ENCODE measurements at places on chromosomes 7 and 10.

- DNase-seq, result peak; percentile 95
These were observed 32.4 kb downstream of the WBP1L start for GRCh38 chr10:102775935-102776669.

GRCh38 chr7:111741811-111742240, 179.5 kb upstream of the IMMP2L start:
- peak; percentile 82 for DNase-seq

DNA sequence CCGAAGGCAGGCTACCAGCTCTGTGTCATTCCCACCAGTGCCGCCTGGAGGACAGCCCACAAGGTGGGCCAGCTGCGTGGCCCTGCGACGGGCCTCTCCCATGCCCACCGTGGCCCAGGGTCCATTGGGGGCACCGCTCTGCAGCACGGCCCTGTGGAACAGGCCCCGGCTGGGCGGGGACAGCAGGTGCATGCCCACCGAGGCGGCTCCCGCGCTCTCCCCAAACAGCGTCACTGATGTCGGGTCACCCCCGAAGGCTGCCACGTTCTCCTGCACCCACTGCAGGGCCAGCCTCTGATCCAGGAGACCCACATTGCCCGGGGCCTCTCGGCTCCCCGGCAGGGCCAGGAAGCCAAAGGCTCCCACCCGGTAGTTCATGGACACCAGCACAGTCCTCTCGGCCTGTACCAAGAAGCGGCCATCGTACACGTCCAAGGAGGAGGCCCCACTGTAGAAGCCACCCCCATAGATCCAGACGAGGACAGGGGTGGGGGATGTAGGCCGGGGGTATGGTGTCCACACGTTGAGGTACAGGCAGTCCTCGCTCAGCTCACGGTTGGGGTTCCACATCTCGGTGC, 2.3 kb downstream of the ACHE start:
- DNase-seq, result no peak

GRCh38 chr7:1503390-1503789, 799 bp downstream of the INTS1 start:
- no peak for DNase-seq

- no peak for DNase-seq
These were observed 101.5 kb upstream of the GPR26 start for GRCh38 chr10:123564631-123565030.

- DNase-seq, result no peak
These were observed 77.2 kb downstream of the FAM204A start for GRCh38 chr10:118264838-118265470.

DNA sequence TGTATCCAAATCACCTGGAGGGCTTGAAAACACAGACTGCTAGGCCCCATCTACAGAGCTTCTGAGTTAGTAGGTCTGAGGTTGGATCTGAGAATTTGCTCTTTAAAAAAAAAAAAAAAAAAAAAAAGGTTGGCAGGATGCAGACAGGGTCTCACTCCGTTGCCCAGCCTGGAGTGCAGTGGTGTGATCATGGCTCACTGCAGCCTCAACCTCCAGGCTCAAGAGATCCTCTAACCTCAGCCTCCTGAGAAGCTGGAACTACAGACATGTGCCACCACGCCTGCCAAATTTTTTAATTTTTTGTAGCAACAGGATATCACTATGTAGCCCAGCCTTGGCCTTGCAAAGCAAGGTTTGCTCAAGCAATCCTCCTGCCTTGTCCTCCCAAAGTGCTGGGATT, 8.0 kb downstream of the GDI2 start:
- DNase-seq, result no peak

- DNase-seq, result no peak
These were observed 46.3 kb downstream of the LBX1 start for GRCh38 chr10:101182936-101183335.

DNA sequence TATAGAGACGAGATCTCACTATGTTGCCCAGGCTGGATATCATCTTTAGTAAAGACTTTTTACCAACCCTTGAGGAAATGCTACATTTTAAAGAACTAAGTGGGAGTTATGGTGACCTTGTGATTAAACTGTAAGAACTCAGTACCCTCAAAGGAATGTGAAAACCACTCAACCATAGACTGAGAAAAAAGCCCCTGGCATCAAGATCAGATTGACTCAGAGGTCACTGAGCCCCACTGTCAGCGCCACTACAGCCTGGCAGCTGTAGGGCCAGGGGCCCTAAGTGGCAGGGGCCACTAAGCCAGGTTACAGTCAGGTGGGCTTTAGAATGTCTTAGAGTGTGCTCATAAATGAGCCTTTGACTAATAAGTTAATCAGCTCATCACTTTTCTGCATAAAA, 55.9 kb downstream of the APBB1IP start:
- DNase-seq, result no peak

GRCh38 chr10:127534074-127534473, 15.0 kb upstream of the NPS start:
- DNase-seq, result no peak

DNA sequence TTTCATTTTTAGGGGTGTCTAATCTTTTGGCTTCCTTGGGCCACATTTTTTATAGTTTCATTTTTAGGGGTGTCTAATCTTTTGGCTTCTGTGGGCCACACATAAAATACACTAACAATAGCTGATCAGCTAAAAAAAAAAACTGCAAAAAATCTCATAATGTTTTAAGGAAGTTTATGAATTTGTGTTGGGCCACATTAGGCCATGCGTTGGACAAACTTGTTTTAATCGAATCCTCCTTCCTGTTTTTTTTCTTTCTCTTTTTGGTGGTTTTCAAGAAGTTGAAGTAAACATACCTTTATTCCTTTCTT, 37.4 kb downstream of the ZNRF2 start:
- no peak for DNase-seq

GRCh38 chr7:45663167-45663921, 89.2 kb downstream of the ADCY1 start:
- peak; percentile 11 for DNase-seq

GRCh38 chr7:106071999-106072714, 40.0 kb downstream of the SYPL1 start:
- DNase-seq, result peak; percentile 16

GRCh38 chr7:120276720-120277119, 3.7 kb downstream of the KCND2 start:
- DNase-seq, result no peak

- DNase-seq, result no peak
These were observed 150.8 kb downstream of the SGMS1 start for GRCh38 chr10:50472914-50473313.

DNA sequence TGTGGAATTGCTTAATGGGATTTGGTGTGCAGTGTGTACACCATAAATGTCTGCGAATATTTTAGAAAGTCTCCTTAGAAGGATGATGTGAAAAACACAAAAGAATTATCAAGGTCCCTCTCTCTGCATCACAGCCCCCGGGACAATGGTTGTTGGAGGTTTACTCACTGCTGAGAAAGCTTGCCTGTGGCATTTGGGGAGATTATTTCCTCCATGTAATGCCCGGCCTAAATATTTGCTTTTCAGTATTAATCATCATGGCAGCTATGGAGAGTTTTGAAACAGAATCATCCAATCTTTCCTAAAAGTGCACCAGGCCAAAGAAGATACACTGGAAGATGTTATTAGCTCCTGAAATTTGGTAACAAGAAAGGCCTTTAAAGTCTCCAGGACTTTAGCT, 113.8 kb upstream of the ADCY1 start:
- DNase-seq, result no peak

DNA sequence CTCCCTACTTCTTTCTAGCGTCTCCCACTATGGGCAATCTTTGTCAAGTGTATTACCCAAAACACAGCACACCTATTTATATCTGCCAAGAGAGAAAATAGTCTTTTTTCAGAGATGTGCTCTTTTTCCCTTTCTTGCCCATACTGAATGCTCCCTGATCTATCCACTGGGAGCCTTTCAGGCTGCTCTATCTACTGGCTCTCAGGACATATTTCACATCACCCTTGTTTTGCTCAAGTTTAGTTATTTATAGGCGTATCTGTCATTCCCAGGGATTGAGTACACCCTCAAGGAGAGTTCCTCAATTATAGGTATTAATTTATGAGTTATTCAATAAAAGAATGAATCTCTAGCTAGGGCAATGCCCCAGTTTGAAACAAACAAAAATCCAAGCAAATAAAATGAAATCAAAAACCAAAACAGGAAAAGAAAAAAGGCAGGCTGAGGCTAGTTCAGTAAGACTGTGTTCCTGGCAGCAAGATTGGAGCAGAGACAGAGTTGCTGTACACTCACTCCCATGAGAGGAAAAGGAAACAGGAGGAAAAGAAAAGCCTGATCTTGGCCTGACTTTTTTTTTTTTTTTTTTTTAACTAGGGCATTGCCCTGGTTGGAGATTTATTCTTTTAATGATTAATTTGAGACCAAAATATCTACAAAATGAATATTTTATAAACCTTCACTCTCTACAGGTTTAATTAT, 665.9 kb upstream of the PCDH15 start:
- DNase-seq, result no peak

- no peak for DNase-seq
These were observed 266.0 kb upstream of the CNTNAP2 start for GRCh38 chr7:145850636-145851035.

DNA sequence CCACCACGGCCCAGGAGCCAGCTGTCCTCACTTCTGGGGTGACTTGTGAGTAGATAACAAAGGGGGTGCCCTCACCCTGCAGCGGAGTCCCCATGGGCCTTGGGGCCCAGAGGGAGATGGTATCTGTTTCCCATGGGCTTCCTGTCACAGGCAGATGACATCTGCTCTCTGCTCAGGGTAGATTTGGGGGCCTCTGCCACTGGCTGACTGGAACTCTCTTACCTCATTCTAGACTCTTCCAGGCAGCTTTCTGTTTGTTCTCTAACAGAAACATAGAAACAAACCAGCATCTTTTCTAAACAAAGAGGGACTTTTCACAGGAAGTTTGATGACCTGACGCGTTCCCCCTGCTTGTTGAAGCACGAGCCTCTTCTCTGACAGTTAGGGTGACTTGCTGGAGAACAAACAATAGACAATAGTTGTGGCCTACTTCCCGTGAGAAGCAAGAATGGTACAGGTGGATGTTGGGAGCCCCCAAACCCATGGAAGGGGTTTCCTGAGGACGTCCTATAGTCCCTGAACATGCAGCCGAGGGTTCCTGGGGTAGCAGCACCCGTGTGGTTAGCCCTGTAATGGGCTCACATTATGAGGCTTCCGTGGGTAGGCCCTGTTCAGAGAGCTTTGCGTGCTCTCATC, 61.6 kb downstream of the GRK5 start:
- DNase-seq, result no peak

DNA sequence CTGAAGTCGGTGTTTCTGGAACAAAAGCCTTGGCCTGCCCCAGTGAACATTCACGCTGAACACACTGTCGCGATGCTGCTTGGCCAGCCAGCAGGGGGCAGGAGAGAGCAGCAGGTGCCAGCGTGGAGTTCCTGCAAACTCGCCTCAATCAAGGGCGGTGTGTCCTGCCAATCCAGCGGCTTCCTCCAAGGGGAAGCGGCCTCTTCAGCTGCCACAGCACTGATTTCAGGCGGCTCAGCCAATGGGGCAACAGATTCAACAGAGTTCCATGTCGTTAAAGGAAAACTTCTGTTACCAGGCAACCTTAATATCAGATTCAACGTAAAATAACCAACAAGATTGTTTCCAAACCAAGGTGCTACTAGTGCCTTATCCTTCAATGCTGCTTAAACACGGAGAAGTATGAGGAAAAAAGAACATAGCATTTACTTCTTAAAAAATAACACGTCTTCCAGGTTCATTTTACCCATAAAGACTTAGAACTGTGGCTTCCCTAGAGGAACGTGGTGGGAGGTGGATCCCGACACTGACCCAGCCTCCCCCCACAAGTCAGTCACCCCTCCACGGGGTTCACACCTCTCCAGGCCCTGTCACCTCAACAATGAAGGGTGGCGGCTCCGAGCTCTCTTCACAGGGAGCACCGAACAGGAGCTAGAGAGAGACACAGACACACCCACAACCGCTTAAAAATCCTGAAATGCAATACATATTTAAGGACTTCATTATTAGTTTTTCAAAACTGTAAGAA, 178.2 kb downstream of the DIP2C start:
- peak; percentile 97 for DNase-seq

DNA sequence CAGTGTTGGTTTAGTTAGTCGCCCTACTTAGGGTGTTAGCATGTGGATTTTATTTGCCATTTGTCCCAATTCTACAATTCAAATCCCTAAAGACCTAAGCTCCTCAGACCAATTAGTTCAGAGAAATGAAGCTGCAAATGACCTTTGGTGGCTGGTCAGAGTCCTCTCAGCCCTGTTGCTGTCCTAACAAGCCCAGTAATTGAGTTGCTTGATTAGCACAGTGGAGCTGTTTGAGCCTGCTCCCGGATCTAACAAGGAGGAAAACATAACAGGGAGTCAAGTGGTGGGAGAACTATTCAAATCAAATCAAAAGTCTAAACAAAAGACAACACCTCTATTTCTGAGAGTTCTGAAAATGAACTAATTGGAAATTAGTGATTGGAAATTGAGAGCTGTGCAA, 22.1 kb downstream of the ZDHHC6 start:
- DNase-seq, result no peak

- DNase-seq, result no peak
These were observed 15.9 kb downstream of the MIOS start for GRCh38 chr7:7582596-7582995.

DNA sequence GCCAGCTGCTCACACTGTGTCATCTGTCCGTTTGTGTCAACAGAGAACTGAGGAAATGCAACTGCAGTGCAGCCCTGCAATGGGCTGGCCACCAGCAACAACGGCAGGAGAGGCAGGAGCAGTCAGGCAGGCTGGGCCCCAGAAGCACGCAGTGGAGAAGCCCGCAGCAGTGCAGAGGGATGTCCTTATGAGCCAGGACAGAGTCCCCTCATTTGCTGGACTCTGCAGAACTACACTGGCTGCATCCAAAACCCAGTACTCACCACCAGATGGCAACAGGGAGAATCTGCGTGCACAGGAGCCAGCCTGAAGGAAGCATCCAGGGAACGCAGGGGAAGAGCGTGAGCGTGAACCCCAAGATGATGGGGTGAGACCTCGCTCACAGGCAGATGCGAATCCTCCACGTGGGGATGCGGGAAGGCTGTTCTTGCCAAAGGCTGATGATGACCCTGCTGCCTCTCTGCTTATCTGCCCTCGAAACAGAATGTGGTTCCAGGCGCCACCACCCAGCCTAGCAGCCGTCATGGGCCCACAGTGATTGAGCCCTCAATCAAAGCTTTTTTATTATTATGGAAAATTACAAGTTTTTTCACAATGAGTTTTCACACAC, 232.1 kb downstream of the PTPRN2 start:
- DNase-seq, result peak; percentile 12

- no peak for DNase-seq
These were observed 200.7 kb downstream of the DNAH11 start for GRCh38 chr7:21743493-21743892.

- DNase-seq, result peak; percentile 86
These were observed 1.1 kb downstream of the P4HA1 start for GRCh38 chr10:73095481-73096021.

GRCh38 chr10:85642421-85643170, 724.0 kb downstream of the GRID1 start:
- peak; percentile 23 for DNase-seq

DNA sequence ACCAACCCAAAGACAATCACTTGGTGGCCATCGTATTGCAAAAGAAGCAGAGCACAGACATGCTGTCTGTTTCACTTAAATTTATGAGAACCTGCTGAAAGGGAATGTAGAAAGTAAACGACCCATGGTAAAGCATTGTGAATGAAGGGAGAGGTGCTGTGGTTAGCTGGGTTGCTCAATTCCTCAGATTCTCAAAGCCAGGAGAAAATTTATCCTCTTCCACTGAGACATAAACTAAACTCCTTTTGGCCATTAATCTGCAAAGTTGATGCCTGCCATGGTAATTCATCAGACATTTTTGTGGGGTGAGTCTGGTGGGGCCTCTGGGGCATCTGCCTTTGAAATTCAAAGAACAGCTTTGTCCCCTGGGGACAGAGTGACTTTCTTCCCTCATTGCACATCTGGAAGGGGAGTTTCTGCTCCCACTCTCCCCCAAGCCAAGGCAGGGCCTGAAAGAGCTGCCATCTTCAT, 951.0 kb downstream of the LRMDA start:
- peak; percentile 58 for DNase-seq

All from iris pigment epithelial cell (primary cell).